ENCODE measurements at places on chromosomes 13 and 19. TPM values are rescaled to one million over a fixed set of nuclear protein-coding genes. Genes with fewer than 3 reads are reported as not detected.

ZFP14 gene
- 4.1 TPM for total RNA-seq

LIPE gene
- total RNA-seq, result 5.7 TPM

RUVBL2 gene
- 493 TPM for total RNA-seq

FUT1 gene
- 2.9 TPM for total RNA-seq
